ENCODE measurements at places on chromosomes 3 and 15.

DNA sequence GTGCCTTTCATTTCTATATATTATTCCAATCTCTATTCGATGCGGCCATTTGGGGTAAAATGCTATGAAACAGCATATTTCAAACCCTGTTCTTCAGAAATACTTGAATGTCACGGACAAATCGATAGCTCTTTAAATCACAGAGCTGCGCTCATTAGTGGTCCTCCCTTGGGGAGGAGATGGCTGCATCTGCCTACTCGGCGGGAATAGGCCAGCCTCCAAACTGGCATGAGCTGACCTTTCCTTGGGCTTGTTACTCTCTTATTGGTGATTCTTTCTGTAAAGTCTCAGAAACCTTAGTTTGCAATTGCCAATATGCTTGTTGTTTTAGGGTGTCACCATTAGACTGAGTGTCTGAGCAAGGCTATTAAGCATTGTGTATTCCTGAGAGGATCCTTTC lies 120.9 kb downstream of the BDH1 start:
- no peak for DNase-seq

- no peak for DNase-seq
These were observed 77.2 kb downstream of the RTP4 start for GRCh38 chr3:187445356-187445755.

DNA sequence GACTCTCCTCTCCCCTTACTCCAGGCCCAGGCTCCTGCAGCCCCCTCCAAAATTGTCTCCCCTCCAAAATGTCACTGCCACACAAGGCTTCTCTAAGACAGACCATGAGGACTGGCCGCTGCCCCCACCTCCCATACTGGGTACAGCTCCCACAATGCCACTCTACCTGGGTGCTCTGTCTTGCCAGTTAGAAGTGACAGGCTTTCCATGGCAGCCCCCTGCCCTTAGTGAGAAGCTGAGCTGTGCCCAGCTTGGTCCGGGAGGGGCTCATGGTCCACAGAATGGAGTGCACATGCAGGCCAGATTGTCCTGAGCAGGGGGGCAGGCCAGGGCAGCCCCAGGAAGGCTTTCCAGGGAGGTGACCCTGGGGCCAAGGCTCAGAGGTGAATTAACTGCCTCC lies 3.0 kb upstream of the CLK3 start:
- DNase-seq = no peak

DNA sequence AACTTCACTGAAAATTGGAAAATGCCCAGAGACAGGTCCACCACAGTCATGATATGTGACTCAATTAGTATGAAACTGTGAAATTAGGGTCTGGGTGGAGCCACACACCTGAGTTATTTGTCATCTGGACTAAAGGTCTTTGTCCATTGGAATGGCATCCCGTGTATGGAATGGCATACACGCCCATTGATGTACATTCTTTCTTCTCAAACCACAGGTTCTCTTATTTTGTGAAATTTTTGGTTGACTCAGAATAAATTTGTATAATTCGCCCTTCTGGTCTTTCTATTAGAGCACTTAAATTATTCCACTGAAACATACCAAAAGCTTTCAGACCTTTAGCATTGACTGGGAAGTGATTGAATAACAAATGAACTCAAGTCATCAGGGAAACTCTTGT lies 66.8 kb upstream of the UBE2E1 start:
- no peak for DNase-seq

DNA sequence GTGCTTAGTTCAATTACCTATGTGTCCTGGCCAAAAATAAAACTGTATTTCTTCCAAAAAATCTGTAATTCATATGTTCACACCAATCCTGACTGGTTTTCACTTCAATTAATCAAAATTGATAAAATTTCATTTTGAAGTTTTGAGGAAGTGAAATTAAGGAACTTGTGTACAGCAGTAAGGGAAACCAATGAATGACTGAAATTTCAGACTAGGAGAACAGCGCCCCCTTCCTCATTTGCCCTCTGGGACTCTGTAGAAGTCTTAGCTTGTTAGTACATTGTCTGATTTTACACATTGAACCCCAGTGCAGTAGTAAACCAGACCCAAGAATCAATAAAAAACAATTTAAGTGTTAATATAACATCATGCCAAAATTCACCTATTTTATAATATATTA lies 495.3 kb upstream of the AGTR1 start:
- no peak for DNase-seq

GRCh38 chr3:59752925-59753324 lies 703.1 kb upstream of the CFAP20DC start:
- no peak for DNase-seq

DNA sequence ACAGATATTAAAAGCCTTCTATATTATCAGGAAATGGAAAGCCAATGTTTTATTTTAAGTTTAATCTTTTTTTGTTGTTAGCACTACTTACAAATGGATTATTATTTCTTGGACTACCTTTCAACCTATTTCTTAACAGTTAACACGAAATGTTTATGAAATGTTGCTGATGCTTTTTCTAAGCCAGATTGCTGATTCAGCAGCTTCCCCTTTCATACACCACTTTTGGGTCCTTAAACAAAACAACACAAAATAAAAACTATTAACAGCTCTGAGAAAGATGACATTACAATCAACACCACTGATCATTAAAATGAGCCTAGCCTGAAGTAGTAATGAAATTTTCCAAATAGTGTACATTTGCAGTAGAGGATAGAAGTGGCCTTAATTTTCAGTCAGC lies 99.2 kb upstream of the VEPH1 start:
- no peak for DNase-seq

GRCh38 chr3:111874177-111874820 lies 15.2 kb downstream of the PHLDB2 start:
- DNase-seq = no peak

- DNase-seq = no peak
These were observed 120.7 kb upstream of the GALNT15 start for GRCh38 chr3:16053794-16054193.

- no peak for DNase-seq
These were observed 162.6 kb downstream of the CCNL1 start for GRCh38 chr3:156997351-156997750.

DNA sequence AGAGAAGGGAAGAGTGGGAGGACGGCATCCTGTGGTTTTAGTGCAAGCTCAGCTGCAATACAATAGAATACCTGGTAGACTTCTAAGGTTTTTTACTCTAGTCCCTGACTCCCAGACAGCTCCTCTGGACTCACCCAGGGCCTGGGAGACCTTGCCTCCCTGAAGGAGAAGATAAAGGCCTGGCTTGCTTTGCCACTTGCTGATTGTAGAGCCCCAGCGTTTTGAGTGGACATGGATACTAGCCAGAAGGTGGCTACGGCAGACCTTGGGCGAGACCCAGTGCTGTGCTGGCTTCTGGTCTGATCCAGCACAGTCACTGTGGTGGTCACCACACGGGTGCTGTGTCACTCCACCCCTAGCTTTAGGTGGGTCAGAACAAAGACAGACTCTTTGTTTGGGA lies 72.2 kb upstream of the TTC14 start:
- no peak for DNase-seq

- no peak for DNase-seq
These were observed 775.6 kb downstream of the ROBO2 start for GRCh38 chr3:77815467-77815866.

DNA sequence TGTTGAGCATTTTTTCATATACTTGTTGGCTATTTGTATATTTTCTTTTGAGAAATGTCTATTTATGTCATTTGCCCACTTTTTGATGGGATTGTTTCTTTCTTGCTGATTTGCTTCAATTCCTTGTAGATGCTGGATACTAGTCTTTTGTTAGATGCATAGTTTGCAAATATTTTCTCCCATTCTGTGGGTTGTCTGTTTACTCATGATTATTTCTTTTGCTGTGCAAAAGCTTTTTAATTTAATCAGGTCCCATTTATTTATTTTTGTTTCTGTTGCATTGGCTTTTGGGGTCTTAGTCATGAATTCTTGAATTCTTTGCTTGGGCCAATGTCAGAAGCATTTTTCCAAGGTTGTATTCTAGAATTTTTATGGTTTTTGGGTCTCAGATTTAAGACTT lies 251.7 kb downstream of the WNT5A start:
- DNase-seq = no peak

GRCh38 chr3:169913323-169913722 lies 2.0 kb downstream of the SAMD7 start:
- no peak for DNase-seq

DNA sequence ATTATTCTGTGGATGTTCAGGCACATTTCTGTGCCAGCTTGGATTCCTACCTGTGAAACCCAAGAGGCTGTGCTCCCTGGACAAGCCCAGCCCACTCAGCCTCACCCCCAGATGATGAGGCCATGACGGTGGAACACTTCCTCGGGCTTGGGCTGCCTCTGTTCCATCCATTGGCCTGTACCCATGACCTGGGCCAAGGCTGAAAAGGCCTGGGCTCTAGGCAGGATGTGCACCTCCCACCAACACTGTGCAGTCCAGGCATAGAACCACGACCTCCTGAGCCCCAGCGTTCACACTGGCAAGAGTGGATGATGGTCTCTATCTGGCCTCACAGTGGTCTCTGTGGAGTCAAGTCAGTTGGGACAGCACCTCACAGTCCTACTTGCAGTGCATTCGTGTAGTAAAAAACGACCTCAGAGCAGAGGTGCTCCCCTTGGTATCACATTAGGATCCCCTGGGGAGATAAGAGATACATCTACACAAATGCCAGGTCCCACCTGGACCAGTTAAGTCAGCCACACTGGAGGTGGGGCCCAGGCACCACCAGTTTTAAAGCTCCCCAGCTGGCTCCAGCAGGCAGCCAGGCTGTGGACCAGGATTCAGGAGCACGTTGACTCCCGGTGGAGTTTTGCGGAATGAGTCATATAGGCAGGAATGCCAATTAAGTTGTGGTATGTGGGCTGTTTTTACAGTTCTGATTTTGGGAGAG lies 39.0 kb upstream of the IGF1R start:
- DNase-seq = no peak

DNA sequence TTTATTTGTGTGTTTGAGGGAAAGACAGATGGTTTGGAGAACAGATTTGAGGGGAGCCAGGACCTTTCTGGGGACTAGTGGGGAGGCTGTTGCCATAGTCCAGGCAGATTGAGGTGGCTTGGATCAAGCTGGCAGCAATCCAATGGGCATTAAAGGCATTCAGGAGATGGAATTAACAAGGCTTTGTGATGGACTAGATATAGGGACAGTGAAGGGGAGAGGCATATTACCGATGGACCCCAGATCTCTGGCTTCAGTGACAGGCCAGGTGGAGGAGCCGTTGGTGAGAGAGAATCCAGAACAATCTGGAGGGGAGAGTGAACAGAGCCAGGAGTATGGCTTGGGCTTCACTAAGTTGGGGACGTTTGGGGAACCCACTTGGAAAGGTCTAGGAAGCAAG lies 124.8 kb downstream of the EEFSEC start:
- peak; percentile 49 for DNase-seq

- DNase-seq = peak; percentile 17
These were observed 80.0 kb downstream of the FNDC3B start for GRCh38 chr3:172119266-172119969.

All from left forelimb (tissue), 1 donor.